Tracheal epithelial cell (primary cell): ENCODE measurements at places on chromosomes 4 and X. TPM values are rescaled to one million over a fixed set of nuclear protein-coding genes. Genes with fewer than 3 reads are reported as not detected.

Gene TMEM255A
- 0.21 TPM in 1 of 2 replicates, not detected in the other for total RNA-seq

Gene CENPVL3
- total RNA-seq, result under 0.01 TPM in 1 of 2 replicates, not detected in the other

Gene F8A2
- 0.96 TPM in 1 of 2 replicates, not detected in the other for total RNA-seq

Gene GRIA2
- total RNA-seq, result not detected in 2 replicates

Gene AFP
- not detected in 2 replicates for total RNA-seq

Gene COL4A5
- total RNA-seq, result 71.8 and 80.7 TPM in 2 replicates

Gene SPIN2A
- not detected in 2 replicates for total RNA-seq

Gene ADGRG4
- not detected in 2 replicates for total RNA-seq

Gene SPANXN4
- total RNA-seq, result not detected in 2 replicates

Gene PAGE1
- not detected in 2 replicates for total RNA-seq

Gene WDR1
- total RNA-seq, result 112 and 316 TPM in 2 replicates

Gene ADAM29
- not detected in 2 replicates for total RNA-seq

Gene WDR17
- total RNA-seq, result 0.21 and 0.48 TPM in 2 replicates

Gene RLIM
- total RNA-seq, result 46.0 and 49.2 TPM in 2 replicates
